Stimulated activated CD4-positive, alpha-beta T cell treated with anti-CD3 and anti-CD28 coated beads, TNF-alpha, amount 100 ng/mL, for 4 hours (primary cell): ENCODE measurements at places on chromosomes 1 and 21.

- DNase-seq: no peak
These were observed 2.1 kb upstream of the S100A10 start for GRCh38 chr1:151995774-151996173.

DNA sequence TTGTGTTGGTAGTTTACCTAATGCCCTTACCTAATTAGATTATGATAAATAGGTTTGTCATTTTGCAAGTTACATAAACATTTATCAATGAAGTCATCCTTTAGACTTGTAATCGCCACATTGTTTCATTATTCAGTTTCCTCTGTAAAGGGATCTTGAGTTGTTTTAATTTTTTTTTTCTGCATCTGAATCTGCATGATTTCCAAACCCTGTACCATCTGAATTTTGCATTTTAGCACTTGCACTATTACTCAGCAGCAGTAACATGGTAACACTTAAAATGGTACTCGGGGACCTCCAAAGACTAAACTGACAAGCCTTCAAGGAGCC is 12.4 kb downstream of the TARDBP start:
- DNase-seq: no peak

DNA sequence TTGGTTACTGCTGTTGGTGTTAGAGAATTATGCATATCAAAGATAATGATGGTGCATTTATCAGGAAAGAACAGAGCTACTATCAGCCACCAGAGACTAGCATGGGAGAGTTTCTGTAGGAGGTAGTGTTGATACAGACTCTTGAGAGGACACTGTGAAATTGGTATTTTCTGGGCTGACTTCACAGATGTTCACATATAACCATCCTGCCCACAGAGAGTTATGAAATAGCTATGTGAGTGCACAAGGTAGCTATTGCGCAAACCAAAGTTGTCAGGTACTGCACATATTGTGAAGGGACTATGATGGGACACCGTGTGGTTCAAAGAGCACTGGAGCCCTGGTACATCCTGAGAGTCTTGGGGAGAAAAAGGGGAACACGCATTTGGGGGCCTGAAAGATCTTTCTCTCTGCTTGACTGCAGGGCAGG is 1.4 kb upstream of the TLCD4 start:
- DNase-seq: no peak

DNA sequence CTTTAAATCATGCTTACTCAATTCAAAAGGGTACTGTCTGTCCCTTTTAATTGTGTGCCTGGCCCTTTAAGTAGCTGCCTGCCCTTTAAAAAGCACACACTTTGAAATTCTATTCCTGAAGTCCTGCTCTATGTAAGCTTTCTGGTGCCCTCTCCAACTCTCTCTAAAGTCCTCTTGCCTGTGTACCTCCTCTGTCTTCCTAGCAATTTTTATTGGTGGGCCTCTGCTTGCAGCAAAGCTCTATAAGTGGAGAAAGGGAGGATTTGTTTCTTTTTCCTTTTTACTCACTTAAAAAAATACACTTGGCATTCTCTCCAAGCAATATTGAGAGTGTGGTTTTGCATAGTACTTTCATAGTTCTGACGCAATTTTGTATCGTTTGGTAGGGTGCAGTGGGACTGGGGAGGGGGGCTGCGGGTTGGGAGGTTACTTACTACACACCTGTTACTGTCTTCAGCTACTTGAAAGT is 135.4 kb downstream of the LMO4 start:
- DNase-seq: no peak

DNA sequence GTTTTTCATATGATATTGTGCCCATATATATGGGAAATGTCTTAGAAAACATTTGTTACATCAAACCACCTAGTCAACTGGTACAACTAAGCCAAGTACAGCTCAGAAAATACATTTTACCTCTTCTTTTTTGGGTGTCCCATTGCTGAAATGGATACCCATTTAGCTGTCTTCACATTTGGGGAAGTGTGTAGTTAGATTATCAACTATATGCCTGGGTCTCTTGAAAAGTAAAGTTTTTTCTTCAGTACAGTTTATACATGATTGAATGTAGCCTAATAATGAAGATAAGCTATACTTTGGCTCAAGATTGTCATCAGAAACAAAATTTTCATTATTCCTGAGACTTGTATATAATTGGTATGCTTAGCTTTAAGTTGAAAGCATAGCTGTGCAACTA is 2.0 kb downstream of the AGO3 start:
- no peak for DNase-seq

DNA sequence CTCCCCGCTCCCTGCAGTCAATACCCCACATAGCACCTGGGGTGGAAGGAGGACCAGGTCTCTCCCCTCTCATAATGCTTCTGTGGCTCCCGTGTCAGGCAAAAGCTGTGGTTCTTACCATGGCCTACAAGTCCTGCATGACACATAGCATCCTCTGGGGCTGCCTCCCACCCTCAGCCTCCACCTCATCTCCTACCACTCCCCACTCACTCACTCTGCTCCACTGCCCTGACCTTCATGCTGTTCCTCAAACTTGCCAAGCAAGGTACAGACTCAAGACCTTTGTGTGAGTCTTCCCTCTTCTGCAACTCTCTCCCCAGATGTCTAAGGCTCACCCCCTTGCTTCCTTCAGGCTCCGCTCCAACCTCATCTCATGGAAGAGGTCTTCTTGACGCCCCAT is 28.0 kb upstream of the VANGL1 start:
- no peak for DNase-seq

DNA sequence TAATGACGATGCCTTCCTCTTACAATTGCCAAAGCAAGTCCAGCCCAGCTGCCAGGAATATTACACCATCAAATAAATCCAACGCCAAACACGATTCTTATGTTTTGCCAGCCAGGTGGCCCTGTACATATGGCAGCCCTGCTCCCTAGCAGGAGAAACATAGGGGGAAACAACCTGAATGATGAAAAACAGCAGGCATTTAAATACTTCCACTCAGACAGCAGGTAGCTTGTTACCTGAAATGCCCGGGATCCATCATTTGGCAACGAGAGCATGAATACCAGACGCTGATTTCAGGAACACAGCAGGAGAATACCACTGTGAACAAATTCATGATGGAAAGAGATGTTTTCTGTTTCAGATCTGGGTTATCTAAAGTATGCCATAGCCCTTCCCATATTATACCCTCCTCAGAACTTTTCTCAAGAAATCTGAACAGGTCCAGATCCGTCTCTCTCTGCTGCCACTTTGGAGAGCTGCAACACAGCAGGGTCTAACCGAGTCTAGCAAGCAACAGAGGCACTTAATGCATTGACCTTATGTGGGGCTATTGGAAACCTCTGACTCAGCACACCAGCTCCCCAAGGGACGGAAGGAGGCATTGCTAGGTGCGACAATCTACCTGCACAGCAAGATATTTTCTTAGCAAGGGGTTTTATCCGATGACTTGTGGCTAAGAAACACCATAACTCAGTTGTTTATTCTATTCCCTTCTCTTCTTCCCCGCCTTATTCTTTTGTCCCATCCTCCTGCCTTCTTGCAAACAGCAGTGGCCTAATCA is 166.3 kb downstream of the BARHL2 start:
- DNase-seq: no peak

GRCh38 chr1:150970808-150971582 is 3.6 kb downstream of the CERS2 start:
- DNase-seq: no peak

GRCh38 chr1:177824508-177824982 is 145.3 kb downstream of the SEC16B start:
- no peak for DNase-seq

DNA sequence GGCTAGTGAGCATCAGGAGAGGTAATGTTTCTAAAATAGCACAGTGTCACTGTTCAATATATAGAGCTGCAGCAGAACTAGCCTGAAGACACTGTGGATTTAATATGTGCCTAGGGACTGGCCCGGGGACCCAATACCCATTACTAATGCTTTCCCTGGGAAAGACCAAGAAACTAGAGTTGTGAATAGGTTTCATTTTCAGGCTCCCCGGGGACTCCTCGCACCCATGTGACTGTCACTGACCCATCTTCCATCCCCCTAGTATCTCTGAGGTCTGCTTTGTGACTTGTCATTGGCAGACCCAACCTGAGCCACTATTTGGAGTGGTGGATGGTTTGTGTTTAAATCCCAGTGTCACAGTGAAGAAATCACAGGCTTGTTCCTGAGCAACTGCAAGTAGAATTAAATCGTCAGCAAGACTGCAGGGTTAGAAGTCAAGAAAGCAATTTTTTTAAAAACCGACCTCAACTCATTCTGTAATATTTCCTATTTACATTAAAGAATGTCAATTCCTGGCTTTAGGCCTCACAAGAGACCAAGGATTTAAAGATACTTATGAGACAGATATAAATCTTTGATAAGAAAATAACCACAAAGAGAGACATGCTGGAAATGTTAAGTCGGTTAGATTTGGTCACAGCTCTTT is 130.0 kb upstream of the TNR start:
- DNase-seq: no peak

GRCh38 chr1:167714439-167715156 is 7.2 kb upstream of the MPZL1 start:
- peak; percentile 97 for DNase-seq

DNA sequence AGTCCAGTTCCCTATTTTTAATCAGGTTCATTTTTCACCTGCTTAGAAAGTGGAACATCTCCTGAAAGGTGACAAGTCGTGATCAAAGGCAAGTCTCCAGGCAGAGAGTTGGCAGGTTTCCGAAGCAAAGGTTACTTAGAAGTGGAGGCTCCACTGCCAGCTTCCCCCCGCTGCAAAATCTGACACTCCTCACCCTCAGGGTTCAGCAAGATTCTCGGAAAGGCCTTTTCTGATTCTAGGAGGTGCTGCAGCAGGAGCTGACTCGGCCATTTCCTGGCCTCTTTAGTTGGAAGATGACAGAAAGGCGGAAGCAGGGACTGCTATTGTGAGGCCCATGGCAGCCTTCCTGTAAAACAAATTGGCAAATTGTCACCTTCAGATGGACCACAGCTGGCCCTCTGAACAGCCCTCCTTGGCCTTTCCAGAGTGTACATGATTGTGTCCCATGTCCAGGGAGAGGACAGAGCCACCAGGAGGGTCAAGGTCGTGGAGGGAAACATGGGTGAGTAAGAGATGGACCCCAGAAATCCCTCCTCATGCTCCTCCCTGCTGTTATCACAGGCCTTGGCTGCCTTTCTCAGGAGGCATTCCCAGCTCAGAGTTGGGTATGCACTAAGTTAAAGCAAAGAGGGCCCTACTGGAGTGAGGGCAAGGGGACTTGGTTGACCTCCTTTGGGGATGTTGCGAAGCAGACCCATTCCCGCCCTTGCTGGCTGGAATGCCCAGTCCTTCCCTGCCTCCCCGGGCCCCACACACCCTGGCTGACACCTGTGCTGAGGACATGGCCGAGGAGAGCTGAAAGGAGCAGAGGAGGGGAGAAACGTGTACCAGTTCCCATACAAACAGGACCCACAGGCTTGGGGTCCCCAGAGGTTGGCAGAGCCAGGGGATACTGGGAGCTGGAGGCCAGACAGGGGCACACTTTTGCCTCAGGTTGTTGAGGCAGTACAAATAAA is 115.5 kb upstream of the IRF2BP2 start:
- DNase-seq: peak; percentile 54

GRCh38 chr1:47985018-47985417 is 12.2 kb downstream of the TRABD2B start:
- DNase-seq: no peak

DNA sequence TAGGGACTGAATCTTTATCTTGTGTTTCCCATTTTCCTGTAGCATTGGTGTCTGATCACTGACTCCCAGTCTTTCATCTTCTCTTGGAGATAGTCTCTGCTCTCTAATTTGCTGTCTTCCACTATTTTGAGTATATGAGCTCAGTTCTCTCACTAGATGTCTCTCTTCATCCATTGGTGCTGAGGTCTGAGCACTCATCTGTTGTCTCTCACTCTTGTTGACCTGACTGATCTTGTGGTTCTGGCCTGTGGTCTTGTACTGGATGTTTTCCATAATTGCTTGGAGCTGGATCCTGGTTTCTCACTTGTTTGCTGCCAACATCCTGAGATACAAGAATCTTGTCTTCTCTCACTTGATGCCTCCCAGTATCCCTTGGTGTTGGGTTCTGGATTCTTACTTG is 25.1 kb upstream of the S100A11 start:
- no peak for DNase-seq

GRCh38 chr1:21621051-21621450 is 48.1 kb downstream of the RAP1GAP start:
- DNase-seq: no peak

- no peak for DNase-seq
These were observed 24.4 kb upstream of the ZC3H12A start for GRCh38 chr1:37449936-37450335.

DNA sequence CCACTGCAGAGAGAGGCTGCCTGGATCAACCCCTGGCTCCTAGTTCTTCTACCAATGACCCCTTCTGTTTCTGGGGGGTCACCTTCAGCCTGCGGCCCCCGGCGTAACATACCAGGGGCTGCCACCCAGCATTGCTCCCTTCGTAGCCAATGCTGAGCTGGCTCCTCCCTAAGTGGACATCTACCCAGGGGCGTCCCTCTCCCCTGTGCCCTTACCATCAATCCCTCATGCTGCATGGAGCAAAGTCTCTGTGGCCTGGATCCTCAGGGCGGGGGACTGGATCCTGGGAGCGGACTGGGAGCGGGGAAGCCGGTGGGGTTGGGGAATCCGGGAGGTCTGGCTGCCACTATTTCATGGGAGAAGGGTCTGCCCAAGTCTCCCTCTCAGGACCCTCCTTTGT is 28.6 kb downstream of the TRIM67 start:
- no peak for DNase-seq

GRCh38 chr1:92768296-92768695 is 16.6 kb downstream of the EVI5 start:
- no peak for DNase-seq

DNA sequence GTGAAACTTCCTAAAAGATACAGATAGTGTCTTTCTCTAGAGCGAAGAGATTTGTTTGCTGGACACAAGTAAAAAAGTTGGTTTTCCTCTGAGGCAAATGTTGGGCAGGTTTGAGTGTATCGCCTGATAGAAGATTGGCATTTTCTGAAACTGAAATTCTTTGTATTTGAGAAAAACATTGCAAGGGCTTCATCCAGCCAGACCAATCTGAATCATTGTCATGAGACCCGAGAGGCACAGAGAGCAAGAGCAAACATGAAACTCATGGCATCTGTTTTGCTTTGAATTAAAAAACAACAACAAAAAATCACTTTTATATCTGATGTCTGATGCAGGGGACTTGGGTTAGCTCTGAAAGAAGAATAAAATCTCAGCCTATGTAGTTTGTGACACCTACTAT is 379.3 kb upstream of the NCAM2 start:
- DNase-seq: no peak

GRCh38 chr1:39194398-39195051 is 10.0 kb upstream of the MACF1 start:
- DNase-seq: no peak

GRCh38 chr1:107702946-107703571 is 261.9 kb downstream of the VAV3 start:
- no peak for DNase-seq

GRCh38 chr21:16992448-16992847 is 520.4 kb upstream of the CXADR start:
- no peak for DNase-seq

- no peak for DNase-seq
These were observed 60.8 kb upstream of the PRKACB start for GRCh38 chr1:84083307-84083706.

- no peak for DNase-seq
These were observed 28.2 kb upstream of the IKBKE start for GRCh38 chr1:206442101-206442500.
